ENCODE measurements at places on chromosomes 4 and X.

DNA sequence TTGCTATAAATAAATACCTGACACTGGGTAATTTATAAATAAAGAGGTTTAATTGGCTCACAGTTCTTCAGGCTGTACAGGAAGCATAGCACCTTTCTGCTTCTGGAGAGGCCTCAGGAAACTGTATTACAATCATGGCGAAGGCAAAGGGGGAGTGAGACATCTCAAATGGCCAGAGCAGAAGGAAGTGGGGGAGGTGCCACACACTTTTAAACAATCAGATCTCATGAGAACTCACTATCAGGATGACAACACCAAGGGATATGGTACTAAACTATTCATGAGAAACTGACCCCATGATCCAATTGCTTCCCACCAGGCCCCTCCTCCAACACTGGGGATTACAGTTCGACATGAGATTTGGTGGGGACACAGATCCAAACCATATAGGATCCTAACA is 11.7 kb upstream of the TCEAL9 start:
- DNase-seq: no peak

DNA sequence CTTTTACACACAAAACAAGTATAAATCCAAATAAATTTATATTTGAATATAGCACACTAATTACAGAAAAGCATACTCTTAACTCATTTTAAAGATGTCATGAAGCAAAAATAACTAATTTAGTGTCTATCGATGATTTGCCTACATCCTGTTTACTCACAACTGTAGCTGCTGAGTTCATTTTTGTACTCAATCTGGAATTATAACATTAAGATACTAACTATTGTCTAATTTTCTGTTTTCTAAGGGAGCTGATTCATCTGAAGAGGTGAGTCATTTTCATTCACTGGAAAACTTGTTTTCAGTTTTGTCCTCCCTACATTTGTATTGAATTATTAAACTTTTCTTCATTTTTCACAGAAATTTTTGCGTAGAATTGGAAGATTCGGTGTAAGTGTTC is 3.7 kb downstream of the STATH start:
- no peak for DNase-seq

- no peak for DNase-seq
Measured at GRCh38 chr4:6772223-6772928, 10.2 kb upstream of the KIAA0232 start.

DNA sequence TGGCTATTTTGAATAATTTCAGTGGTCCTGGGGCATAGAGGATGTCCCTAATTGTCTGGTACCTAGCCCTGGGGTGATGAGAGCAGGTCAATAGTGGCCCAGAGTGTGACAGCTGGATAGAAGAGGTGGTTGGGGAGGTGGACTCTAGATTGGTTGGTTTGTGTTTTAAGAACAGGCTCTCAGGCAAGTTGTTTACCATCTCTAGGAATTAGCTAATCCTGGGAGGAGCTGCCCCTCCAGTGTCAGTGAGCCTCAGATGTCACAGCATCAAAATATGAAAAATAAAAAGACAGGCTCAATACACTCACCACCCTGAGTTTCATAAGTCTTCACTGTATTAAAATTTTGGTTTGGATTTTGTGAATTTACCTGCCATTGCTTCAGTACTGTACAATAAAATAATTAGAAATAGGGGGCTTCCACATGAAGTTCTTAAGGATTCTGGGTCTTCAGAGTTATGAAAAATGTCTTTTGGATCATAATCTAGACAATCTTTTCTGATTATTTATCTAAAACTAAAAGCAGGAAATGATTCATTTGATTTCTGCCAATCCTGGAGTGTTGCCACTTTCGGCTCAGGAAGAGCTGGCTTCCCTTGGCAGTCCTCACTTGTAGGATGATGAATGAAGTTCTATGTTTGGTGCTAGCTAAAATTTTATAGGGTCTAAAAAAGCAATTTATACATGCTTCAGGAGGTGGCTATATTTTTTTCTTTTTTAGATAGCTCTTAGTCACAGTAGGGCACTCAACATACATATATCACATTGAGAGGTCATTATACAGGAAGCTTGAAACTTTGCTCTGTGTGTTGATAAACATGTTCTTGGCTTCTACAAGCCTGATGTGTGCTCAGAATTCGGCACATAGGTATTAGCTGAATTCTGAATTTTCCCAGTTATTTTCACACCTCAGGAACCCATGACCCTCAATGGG is 395.1 kb downstream of the RAB28 start:
- no peak for DNase-seq

DNA sequence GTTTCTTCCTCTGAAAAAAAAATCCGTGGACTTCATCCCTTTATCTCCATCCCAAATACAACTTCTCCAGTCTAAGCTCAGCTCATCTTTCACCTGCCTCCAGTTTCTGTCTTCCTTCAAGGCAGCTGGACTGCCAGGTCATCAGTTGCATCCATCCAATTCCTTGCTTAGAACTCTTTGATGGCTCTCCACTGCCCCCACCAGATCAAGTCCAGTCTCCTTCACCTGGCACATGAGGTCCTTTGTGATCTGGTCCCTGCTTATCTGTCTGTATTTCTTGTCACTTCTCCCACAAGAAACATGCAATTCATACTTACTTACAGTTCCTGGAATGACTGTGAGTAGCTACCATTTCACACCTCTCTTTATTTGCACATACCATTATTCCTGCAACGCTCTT is 33.8 kb downstream of the OTUD6A start:
- DNase-seq: no peak

DNA sequence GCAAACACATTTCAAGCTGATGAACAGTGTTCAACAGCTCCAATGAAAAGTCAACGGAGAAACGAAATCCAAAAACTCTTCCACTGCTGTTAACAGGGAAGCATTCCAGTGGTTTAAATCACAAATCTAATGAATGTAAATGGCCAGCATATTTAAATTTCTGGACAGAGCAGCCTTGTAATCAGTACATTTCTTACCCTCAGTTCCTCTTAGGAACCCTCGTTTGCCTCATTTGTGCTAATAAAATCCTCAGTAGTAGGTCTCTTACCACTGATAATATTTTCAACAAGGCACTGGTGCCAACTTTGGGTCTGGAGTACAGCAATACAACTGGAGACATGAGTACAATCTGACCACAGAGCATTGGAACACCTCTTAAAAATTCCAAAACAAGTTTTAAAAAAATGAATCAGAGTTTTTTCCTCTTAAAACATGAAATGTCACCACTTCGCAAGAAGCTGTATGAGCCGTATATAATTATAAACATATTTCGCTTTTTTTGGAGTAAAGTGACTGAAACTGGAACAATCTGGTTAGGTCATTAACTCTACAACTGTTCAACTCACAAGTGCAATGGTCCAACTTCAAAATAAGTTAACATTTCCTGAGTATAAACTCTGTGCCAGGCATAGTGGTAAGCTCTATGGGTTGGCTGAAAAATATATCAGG is 211.2 kb downstream of the CPEB2 start:
- no peak for DNase-seq

DNA sequence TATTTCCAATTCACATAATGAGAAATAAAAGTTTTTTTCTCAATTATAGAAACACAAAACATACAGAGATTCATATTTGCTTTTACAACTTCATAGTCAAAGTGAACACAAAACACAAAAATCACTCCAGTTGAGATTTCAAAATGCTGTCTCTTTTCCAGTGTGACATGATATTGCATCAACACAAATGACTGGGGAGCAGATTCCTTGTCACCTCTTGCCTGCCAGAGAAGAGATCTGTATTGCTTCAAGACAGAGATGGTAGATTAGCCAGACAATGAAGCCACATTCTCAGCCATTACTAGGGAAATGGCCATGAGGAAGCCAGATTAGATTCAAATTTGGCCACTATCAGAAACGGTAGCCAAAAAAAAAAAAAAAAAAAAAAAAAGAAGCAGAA is 2313.1 kb upstream of the AGA start:
- no peak for DNase-seq

- DNase-seq: no peak
Measured at GRCh38 chr4:7647600-7648543, 213.1 kb upstream of the PSAPL1 start.

- DNase-seq: no peak
Measured at GRCh38 chr4:102554482-102554881, 53.3 kb downstream of the NFKB1 start.

GRCh38 chr4:53929311-53929710 is 135.1 kb downstream of the CHIC2 start:
- DNase-seq: no peak
